ENCODE measurements at places on chromosomes 16 and 17.

- no peak for DNase-seq
Measured at GRCh38 chr17:80883831-80884735, 107.6 kb upstream of the CHMP6 start.

DNA sequence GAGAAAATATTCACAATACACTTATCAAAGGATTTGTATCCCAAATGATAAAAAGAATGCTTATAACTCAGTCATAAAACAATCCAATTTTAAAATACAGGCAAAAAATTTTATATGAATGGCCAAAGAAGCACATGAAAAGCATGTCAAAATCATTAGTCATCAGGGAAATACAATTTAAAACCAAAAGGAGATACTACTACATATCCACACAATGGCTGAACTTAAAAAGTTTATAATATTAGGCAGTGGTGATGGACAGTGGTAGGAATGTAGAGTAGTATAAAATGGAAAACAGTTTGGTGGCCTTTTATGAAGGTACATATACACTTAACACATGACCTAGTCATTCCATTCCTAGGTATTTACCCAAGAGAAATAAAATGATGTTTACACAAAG, 12.2 kb downstream of the CMC2 start:
- no peak for DNase-seq

GRCh38 chr17:33858121-33858520, 397.0 kb upstream of the CCL2 start:
- DNase-seq = no peak

DNA sequence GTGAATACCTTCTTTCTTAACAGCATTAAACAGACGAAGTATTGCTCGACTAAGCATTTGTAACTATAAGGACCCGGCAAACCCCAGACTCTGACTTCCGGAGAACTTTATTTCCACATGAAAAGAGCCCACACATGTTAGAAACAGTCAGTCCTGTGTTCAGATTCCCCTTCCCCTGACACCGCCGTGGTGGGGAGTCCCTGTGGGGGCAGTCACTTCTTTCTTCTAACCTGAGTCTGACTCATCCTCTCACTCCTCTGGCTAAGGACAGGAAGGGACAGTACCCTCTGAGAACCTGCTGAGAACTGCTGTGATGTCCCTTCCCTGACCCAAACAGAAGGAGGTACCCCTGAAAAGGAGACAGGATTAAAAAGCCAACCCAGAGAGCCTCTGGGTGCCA, 165.1 kb downstream of the XYLT1 start:
- DNase-seq = no peak

DNA sequence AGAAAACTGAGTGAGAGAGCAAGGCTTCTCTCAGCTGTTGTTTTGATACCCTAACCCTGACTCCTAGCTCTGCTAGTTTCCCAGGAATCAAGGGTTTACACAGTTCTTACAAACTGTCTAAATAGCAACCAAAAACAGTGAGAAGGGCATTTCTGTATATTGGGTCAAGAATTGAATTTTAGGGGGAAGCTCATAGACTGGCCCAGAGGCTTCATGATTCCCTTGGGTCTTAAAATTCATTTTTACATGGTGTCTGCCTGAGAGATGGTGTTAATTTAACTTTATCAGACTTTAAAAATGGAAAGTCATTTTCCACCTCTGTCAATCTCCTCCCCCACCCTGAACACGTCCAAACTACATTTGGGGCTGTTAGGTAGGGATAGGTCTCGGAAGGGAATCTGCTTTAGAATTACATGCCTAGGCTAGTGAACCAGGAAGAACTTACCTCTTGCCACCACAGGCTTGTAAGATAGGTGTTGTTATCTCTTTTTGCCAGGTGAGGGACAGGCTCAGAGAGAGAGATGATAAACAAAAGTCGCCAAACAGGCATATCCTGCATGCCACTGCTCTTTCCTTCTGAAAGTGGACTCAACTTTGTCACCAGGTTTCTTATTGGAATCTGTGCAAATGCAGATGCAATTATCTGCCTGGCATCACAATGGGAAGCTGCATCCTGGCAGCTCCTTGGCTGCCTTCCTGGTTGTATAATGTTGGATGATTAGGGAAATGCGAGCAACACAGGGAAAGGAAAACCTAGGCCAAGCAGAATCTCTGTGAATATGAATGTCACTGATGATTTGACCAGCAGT, 3.1 kb downstream of the PHAF1 start:
- DNase-seq = no peak

DNA sequence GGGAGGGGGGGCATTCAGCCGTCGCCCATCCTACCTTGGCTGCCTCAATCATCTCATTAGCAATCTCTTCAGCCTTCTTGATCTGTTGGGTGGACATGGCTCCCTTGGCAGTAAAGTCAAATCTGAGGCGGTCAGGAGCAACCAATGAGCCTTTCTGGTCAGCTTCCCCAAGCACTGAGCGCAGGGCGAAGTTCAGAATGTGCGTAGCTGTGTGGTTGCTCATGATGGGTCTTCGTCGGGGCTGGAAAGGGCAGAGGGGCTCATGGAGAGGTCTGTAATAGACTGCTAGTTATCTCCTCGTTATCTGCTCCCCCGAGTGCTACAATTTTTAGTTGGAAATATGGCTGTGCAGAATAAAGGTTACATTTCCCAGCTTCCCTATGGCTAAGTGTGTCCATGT, 7.2 kb upstream of the EXOSC6 start:
- no peak for DNase-seq

DNA sequence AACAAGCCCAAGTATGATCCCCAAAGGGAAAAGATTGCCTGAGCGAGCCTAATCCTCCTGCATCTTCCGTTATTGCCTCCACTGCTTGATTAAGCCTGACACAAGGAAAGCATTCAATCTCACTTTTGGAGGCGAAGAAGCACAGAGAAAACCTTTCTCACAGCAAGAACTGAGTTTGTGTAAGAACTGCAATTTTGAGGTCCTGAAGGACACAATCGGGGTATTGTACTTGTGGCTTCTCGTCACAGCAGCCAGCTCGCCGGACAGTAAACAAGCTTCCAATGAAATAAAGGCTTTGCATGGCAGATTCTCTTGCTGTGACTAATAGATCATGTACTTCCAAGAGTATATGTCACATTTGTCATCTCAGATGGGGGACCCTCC, 18.7 kb upstream of the FOXF1 start:
- DNase-seq = no peak

DNA sequence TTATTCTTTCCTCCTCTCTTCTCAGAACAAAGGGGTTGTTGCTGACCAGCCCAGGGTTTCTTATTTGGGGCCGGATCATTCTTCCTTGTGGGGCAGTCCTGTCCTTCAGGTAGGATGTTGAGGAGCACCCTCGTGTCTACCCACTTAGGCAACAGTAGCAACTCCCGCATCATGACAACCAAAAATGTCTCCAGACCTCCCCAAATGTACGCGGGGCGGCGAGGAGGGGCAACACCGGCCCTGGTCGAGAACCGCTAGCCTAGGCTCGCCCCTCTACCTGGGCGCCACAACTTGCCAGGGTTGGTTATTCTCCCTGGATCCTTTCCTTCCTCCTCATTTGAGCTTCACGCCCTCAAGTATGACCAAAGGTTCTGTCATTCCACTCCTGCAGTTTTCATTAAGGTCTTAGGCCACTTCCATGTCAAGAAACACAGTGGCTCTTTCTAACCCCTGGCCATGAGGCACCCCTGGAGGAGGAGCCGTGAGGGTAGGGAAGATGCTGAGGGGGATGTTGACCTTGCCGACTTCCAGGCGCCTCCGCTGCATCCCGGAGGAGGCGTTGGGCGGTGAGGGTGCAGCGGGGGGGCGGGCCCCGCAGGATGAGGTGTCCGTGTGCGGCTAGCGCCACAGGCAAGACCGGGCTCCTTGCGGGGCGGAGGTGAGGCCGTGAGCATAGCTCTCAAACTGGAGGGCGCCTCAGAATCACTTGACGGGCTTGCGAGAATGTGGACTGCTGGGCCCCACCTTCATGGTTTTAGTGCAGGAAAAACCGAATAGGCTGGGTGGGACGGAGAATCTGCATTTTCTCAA, 712 bp upstream of the SPECC1 start:
- DNase-seq = no peak

DNA sequence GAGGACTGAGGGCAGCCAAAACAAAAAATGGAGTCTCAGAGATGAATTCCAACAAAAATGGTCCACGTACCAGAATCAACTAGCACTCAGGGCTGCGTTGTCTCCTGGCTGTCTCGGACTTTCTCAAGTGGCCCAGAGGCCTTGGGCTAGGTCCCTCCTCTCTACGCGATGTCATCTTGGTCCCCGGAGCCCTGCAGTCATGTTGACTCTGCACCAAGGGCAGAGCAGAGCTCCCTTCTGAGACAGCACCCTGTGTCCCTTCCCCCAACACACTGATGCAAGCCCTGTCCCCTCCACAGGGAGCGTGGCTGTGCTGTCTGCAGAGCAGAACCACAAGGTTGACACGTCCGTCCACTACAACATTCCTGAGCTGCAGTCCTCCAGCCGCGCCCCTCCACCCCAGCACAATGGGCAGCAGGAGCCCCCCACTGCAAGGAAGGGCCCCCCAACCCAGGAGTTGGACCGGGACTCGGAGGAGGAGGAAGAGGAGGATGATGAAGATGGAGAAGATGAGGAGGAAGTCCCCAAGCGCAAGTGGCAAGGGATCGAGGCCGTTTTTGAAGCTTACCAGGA, 20.8 kb downstream of the GINS2 start:
- no peak for DNase-seq

- DNase-seq = no peak
Measured at GRCh38 chr17:14813649-14814370, 451.3 kb downstream of the PMP22 start.

GRCh38 chr17:51050291-51051033, 70.2 kb downstream of the SPAG9 start:
- DNase-seq = no peak

GRCh38 chr17:28738680-28739384, 5.0 kb upstream of the TRAF4 start:
- DNase-seq = no peak

- DNase-seq = no peak
Measured at GRCh38 chr17:3804503-3804931, 3.5 kb upstream of the ITGAE start.

- no peak for DNase-seq
Measured at GRCh38 chr16:20104563-20105183, 31.0 kb upstream of the GPR139 start.

GRCh38 chr17:38873640-38874380, 4.0 kb downstream of the LASP1 start:
- no peak for DNase-seq

- no peak for DNase-seq
Measured at GRCh38 chr17:77164483-77165091, 23.8 kb downstream of the SEC14L1 start.

DNA sequence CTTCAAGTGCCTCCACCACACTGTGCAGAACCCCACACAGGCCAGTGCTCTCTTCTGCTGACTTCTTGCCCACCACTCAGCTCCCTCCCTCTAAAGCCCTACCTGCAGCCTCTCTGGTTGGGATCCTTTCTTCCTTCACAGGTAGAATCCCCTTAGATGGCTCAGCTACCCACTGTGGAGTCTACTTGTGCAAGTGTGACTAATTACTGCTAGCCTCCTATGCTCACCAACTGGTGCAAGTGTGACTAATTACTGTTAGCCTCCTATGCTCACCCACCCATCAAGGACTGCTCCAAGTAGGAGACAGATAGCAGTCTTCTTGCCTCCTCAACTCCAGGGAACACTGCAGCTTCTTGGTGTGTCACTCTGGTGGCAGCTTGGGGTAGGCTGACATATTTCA, 43.6 kb downstream of the TEX14 start:
- DNase-seq = no peak

- no peak for DNase-seq
Measured at GRCh38 chr17:42266918-42267766, 9.0 kb downstream of the STAT5B start.

DNA sequence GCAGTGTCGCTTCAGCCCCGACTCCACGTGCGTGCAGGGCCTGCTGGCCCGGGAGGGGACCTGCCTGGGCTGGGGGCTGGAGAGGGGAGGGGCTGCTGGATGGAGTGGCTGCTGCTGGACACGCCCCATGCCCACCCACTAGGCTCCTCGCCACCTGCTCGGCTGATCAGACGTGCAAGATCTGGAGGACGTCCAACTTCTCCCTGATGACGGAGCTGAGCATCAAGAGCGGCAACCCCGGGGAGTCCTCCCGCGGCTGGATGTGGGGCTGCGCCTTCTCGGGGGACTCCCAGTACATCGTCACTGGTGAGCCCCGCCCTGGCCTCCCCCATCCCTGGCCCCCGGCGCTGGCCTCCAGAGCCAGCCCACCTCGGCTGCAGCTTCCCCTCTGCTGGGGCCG, 2.4 kb downstream of the BRICD5 start:
- no peak for DNase-seq

DNA sequence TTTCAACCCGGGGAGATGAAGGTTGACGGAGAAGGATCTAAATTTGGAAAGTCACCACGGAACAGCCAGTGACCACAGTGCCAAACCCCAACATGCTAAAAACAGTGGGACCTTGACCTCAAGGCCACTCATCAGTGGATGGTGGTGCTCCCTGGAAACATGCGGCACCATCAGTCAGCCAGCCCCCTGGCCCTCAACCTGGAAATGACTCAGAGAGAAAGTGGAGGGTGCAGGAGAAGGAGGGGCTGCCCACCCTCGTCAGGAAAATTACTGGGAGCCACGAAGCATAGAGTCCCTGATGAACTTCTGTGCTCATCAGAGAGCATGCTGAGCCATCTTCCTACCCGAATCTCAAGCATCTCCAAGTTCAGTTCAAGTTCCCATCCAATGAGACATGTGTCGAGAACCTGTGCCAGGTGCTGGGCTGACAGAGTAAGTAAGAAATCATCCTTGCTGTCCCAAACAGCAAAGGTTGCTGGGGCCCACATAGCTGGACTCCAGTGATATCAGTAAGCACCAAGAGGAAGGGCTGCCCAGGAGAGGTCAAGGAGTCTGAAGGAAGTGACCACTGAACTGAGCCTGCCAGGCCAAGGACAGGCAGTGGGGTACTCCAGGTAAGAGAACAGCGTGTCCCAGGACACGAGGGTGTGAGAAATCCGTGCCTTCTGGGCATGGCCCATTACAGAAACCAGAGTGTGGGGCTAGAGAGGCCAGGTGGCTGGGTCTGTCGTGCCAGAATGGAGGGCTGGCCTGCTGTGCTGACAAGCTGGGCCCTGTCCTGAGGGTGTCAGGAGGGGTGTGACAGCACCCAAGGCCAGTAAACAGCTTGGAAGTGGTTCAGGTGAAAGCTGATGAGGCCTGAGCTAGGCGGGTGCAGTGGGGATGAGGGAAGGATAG, 5.2 kb downstream of the PECAM1 start:
- DNase-seq = no peak

GRCh38 chr16:56203052-56203451, 11.8 kb downstream of the GNAO1 start:
- no peak for DNase-seq

DNA sequence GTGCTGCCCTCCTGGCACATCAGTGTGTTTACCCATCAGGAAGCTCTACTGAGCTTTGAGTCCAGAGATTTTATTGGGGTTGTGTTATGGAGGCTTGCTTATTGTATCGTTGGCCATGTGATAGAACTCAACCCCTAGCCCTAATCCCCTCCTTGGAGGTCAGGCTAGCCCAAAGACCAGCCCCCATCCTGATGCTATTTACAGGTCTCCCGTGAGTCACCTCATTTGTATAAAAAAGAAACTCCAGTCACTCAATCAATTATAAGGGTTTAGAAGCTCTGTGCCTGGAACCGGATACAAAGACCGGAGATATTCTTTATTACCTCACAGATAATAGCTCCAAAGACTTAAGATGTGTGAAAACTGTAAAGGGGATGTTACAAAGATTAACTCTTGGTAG, 405.9 kb downstream of the CNTNAP4 start:
- DNase-seq = no peak

- no peak for DNase-seq
Measured at GRCh38 chr17:76345377-76345974, 8.2 kb downstream of the PRPSAP1 start.

GRCh38 chr17:68821860-68822696, 133.1 kb downstream of the ABCA8 start:
- DNase-seq = no peak

- no peak for DNase-seq
Measured at GRCh38 chr17:29826114-29826692, 103.8 kb downstream of the SSH2 start.

Data from right lung (tissue), 10 donors.